A172 (cell line): ENCODE measurements at places on chromosomes 2 and 18. TPM values are rescaled to one million over a fixed set of nuclear protein-coding genes. Genes with fewer than 3 reads are reported as not detected.

- no peak for DNase-seq
Observed at GRCh38 chr2:163338270-163338669, 397.5 kb downstream of the FIGN start.

DNA sequence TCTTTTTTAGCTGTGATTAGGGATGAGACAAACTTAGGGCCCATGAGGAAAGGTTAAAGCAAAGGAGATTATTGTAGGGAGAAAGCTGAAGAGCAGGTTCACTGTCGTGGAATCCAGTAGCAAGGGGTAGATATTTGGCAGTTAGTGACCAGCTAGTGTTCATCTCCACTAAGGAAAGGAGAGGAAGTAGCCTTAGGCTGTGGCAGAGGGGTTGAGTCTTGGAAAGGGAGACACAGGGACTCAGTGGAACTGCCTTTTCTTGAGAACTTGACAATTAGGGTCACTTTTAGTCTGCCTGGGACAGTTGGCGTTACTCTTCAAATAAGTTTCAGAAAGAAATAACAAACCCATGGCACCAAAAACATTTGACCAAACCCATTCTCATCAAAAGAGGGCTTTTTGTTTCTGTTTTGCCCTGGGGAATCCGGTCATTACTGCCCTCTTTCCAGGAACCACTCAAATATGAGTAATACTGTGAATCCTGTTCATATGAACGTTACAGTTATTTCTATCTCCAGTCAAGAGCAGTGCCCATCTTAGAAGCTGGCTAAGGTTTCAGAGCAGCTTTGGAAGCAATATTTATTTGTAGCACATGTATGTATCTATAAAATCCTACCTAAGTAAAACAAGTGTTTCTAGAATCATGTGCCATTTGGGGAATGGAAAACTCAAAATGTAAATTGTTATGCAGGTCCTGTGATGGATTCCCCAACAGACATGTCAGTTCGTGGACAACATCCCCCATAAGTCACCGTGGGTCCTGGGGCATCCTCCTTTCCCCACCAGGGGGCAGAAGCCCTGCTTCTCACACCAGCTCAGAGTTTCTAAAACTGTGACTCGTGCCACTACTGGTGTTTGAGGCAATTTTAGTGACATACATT lies 77.3 kb upstream of the PHLPP1 start:
- DNase-seq: peak; percentile 21

- DNase-seq: no peak
Observed at GRCh38 chr2:3305952-3306351, 71.7 kb downstream of the EIPR1 start.

DNA sequence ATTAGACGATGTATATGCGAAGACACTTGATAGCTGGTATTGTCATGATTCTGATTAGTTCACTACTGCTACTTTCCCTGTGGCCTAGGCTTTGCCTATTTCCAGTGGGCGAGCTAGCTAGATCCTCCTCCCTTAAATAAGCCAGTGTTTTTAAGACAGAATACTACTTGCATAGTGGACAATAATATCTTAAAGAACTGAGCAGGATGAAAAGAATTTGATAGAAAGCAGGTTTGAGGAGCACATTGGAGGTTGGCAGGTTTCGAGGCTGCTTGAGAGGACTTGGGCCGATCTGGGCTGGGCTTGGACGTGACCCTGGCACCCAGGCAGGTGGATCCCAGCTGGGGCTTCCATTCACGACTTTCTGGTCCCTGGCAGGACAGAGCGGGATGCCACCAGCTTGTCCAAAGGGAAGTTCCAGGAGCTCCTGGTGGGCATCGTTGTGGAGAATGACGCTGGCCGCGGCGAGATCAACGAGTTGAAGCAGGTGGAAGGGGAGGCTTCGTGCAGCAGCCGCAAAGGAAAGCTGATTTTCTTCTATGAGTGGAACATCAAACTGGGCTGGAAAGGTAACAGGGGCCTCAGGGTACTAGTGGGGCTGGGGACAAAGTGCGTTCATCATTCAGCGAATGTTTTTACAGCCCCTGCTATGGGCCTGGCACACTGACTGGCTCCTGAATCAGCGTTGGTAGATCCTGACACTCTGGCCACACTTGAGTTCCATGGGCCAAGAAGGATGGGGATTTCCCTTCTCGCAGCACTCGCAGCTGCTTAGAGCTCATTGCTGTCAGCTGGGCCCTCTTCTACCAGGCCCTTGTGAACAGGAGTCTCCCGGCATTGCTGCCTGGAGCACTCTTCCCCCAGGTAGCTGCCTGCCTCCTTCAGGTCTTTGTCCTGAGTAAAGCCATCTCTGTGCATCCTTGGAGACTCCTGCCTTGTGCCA lies 16.9 kb downstream of the C2orf74 start:
- DNase-seq: peak; percentile 28

DNA sequence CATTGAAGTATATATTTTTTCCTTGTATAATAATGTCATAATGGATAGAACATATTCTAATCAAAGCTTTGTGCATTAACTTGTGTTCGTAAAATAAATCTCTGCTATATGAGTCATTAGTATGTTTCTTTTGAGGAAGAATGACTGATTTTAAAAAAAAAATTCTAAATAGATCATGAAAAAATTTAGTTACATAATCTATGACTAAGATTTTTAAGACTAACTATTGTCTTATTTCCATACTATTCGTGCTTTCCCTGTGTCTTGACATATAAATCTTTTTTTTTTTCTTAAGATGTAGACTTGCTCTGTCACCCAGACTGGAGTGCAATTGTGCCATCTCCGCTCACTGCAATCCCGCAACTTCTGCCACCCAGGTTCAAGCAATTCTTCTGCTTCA lies 226.1 kb downstream of the DSEL start:
- no peak for DNase-seq

- no peak for DNase-seq
Observed at GRCh38 chr2:236668531-236668969, 98.9 kb downstream of the ACKR3 start.

DNA sequence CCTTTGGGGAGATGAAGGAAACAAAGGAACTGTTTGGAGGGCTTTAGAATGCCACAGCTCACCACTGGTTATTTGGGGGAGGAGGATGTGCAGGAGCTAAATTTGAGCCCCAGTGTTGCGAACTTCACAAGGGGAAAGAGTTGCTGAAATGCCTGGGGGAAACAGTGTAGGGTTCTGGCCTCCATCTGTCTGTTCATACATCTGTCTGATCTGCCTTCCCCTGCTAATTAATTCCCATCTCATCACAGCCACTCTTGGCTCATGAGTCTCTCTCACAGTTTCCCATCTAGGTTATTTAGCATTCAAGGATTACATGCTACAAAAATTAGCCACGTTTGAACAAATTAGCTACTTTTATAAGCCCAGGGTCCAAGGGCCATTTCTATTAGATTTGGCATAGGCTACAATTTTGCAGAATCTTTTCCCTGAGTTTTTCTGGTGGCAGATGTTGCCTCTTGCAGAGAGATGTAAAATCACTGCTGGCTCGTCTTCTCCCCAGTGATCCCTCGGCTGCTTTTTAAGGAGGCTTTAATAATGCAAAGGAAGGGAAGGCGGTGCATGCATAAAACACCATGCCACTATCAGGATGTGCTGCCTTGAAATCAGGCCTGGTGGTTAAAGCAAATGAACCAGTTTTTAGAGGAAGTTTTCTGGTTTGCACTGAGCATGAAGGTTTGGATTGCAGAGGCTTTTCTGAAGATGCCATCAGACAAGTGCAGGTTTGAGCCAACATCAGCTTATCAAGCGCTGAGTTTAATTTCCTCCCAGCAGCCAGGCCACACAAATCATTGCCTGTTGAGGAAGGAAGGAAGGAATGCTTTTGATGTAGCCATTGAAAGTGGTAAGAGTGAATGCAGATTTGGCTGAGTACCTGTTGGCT lies 35.0 kb downstream of the ADD2 start:
- DNase-seq: no peak

DNA sequence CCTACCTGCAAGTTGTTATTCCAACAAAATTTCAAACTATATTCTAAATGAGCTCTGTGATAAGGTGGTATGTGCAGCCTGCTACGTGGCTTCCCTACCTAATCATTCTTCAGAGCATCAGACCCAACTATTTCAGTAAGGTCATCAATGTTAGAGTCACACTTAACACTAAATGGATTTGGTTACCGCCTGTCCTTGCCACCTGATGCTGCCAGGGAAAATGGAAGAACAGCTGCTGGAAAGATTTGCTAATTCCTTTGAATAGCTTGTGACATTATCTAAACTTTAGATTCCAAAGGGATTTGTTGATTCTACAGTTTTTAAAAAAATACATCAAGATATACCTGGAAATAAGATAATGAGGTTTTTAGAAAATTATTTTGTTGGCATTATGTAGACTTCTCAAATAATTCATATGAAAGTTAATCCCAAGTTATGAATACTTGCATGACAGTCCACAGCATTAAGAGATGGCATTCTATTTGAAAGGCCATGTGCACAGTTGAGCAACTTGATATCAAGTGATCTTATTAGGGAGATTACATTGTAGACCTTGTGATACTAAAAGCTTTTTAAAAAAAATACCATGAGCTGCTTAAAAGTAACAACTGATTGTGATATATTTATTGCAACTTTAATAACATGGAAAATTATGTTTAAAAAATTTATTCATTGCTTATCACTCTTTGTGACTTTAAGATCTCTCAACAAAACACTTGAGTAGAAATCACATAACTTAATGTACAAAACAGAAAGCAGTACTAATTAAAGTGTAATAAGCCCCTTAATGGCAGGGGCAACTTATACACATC lies 98.3 kb upstream of the UGP2 start:
- no peak for DNase-seq

GRCh38 chr2:196839574-196839973 lies 30.4 kb upstream of the C2orf66 start:
- DNase-seq: no peak

GRCh38 chr18:46346213-46346612 lies 242.0 kb downstream of the HAUS1 start:
- DNase-seq: no peak

DNA sequence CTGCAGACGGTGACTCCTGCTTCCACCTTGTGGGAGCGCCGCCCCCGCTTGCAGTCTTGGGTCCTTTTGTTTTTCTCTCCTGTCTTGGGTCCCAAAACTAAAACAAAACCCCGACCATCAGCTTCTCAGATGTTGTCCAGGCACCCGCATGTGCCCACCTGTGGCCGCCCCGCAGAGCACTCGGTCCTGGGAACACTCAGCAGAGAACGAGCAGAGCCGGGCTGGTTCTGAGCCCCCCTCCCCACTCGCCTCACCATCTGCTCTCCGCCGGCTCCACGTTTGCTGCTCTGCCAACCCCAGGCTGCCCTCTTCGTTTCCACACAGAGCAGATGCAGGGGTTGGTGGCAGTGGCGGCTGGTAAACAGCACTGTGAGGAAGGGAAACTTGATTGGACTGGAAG lies 38.5 kb downstream of the CTDP1 start:
- DNase-seq: no peak

DNA sequence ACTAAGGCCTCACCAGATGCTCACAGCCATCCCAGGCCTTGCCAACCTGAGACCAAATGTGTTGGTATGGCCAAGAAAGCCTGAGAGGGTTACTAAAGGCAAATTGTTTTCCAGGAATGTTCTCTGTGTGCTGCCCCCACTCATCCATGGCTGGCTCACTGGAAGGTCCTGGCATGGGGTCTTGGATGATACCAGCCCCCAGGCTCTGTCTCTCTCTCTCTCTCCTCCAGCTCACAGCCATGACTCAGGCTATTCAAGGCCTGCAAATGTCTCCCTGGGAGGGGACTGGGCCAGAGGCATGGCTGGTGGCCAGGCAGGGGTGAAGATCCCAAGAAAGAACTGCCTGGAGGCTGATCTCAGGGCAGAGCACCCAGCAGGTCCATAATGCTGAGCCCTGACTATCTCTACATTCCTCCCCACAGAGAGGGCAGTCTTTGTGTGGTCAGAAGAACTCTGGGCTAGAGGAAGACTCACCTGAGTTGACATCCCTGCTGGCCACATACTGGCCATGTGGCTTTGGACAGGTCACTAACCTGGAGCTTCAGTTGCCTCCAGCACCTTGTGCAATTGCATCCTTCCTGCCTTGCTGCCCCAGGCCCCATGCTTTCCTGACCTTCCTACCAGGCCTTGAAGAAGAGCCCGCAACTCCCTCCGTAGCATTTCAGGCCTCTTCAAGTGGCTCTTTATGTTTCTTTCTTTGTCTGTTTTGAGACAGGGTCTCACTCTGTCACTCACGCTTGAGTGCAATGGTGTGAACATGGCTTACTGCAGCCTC lies 150.4 kb downstream of the ZFP36L2 start:
- DNase-seq: peak; percentile 79

- no peak for DNase-seq
Observed at GRCh38 chr2:127570282-127571250, 35.1 kb downstream of the MYO7B start.

DNA sequence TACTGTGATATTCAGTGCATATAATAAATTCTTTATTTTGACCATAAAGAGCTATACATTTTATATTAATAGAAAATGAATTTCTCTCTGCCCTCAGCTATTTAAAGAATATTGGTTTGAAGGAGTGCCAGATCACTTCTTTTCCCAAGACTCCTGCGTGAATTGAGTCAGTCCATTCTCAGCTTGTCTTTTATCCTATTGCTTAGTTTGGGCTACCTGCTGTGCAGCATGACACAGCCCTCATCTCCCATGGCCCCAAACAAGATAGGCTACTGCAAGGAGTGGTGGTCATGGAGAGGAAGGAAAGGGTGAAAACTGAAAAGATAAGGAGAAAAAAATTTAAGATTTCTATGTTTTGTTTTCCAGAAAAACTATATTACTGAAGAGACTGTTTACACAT lies 10.1 kb upstream of the FBXO11 start:
- DNase-seq: no peak

- DNase-seq: peak; percentile 98
Observed at GRCh38 chr2:4673025-4673489, 969.7 kb downstream of the DCDC2C start.

- DNase-seq: peak; percentile 94
Observed at GRCh38 chr18:3595369-3596273, 145.6 kb downstream of the TGIF1 start.

GRCh38 chr2:193561054-193561453 lies 1366.3 kb upstream of the TMEFF2 start:
- no peak for DNase-seq

GRCh38 chr2:182577816-182578215 lies 138.2 kb upstream of the DNAJC10 start:
- no peak for DNase-seq

DNA sequence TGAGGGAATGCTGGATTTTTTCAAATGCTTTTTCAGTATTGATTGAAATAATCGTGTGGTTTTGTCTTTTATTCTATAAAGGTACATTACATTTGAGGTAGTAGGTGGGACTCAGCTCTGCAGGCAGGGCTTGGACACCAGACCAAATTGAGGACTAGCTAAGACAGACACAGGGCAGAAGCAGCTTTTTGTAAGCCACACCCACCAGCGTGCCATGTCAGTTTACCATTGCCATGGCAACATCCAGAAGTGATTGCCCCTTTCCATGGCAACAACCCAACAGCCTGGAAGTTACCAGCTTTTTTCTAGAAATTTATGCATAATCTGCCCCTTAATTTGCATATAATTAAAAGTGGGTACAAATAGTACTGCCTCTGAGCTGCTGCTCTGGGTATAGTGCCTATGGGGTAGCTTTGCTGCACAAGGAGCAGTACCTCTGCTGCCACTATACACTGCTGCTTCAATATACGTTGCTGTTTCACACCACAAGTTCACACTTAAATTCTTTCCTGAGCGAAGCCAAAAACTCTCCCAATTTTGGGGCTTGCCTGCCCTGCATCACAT lies 23.6 kb upstream of the VWA3B start:
- DNase-seq: no peak

Gene UCN
- 4.1 and 5.0 TPM in 2 replicates for total RNA-seq

Gene CTLA4
- not detected in 2 replicates for total RNA-seq

Gene GPR45
- total RNA-seq: not detected in 2 replicates

Gene TSGA10
- 2.0 and 4.0 TPM in 2 replicates for total RNA-seq

Gene ZNF516
- total RNA-seq: 2.1 and 4.8 TPM in 2 replicates
